ENCODE measurements at places on chromosomes 3 and 15.

DNA sequence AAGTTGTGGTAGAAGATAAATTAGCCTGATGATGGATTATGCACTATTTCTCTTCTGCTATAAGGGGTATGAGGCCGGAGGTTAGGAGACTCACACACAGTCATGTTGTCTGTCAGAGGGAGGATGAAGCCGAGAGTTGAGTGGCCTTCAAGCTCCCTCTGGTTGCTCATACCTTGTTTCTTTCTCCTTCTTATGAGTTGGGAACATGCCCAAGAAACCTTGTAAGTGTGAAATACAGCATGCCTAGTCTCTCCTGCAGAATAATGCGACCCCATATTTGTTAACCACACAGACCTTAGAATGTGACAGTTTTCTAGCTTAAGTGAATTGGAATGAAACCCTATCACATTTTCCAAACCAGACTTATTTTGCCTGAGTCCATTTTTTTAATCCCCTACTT lies 366.7 kb downstream of the PTPRG start:
- no peak for DNase-seq

DNA sequence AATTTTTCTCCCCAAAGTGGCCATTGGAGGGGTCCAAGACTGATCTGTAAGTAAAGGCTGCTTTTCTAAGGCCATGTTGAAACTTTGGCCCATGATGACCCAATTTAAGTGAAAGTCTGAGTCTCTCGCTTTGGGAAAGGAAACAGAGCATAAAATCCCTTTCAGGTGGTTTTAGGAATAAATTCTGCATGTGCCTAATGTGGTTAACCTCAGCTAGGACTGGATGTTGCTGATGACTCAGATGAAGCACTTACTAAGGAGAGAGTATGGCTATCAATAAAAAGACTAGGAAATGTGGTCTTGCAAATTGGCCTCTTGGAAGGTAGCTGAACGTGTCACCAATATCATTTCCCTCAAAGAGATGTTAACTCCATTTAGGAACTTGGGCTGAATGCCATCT lies 458.5 kb downstream of the AGBL1 start:
- no peak for DNase-seq

- DNase-seq = no peak
Observed at GRCh38 chr3:135087782-135088181, 292.7 kb downstream of the EPHB1 start.

- DNase-seq = no peak
Observed at GRCh38 chr3:14252321-14253021, 73.9 kb downstream of the LSM3 start.
